ENCODE measurements at places on chromosomes 13 and 19.

- no peak for DNase-seq
Measured at GRCh38 chr13:109191413-109191812, 562.0 kb downstream of the MYO16 start.

- no peak for DNase-seq
Measured at GRCh38 chr13:78393286-78394142, 209.8 kb downstream of the POU4F1 start.

GRCh38 chr13:79445968-79446645, 34.8 kb upstream of the NDFIP2 start:
- DNase-seq = no peak

- DNase-seq = no peak
Measured at GRCh38 chr19:56266051-56266450, 6.5 kb upstream of the EDDM13 start.

DNA sequence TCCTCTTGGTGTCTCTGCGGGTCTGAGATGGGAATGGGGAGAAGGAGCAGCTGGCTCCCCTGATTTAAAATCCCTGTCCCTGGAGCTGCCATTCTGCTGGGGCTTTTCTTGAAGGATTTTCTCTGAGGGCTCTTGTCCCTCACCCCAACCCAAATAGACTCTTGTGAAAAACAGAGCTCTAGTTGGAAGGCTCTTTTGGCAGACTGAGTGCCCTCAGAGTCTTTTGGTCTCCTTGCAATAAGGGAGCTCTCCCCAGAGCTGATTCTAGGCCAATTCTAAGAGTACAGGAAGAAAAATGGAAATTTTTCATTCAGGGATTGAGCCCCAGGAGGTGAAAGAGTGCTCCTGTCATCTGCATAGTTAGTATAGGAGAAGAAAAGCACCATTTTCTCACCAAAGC, 238.3 kb downstream of the COG6 start:
- DNase-seq = no peak

GRCh38 chr13:50410921-50411746, 395.9 kb downstream of the KCNRG start:
- no peak for DNase-seq

DNA sequence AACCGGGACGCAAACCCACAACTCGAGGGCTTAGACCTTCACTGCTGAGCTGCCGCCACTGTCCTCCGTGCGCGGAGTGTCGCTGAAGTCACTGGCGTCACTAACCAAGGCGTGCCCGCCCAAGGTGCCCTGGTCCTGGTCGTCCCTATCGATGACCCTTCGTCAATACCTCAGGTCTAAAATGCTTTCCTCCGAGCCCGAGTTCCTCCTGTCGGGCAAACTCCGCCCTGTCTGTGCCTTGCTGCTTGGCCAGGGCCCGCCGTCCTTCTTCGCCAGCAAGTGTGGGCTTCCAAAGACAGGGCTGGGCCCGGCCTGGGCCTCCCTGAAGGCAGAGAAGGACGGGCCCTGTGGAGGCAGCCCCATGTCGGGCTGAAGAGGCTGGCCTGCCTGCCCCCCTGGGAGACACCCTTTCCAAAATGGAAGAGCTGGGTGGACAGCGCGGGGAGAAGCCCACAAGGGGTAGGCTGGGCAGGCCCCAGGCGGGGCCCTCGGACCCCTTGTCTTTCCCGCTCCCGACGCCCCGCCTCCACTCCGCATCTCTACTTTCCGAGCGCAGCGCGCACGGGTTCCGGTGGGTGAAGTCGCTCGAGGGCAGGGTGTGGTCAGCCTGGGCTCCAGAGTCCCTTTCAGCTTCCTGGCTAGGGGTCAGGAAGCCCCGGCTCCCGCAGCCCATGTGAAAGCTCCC, 13.4 kb downstream of the RB1 start:
- no peak for DNase-seq

DNA sequence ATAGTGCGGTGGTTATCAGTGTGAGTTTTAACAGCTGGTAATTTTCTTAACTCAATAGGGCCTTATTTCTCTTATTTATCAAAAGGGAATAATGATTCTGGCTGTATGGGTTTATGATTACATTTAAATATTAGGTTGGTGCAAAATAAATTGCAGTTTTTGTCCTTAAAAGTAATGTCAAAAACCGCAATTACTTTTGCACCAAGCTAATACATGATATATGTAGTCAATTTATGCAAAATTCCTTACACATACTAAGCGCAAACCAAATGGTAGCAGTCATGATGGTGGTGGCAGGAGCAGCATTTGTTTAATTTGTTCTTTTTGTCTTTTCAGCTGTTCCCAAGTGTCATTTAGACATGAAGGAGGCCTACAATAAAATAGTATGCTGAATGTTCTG, 1777.1 kb downstream of the OLFM4 start:
- no peak for DNase-seq

DNA sequence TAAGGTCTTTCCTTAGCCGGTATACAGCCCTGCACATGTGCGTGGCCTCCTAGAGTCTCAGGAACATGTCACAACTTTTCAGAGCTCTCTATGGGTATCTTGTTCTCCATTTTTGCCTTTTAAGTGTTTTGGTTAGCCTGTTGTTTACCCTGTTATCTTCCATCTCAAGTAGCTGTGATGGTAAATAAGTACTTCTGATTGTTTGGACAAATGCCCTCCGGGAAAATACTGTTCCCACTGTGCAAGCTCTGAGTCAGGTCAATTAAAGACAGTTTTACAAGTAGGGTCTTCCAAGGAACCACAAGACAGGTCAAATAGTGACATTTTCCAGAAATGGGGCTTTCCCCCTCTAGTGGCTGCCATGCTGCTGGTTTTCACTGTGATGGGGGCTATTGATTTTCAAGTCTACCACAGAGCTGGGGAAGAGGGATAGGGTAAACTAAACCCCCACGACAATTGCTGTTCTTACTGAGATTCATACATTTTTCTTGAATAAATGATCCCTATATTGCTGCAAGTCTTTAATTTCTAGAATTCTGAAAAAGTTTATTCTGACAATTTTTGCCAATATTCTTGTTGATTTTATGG, 109.5 kb downstream of the TM9SF2 start:
- no peak for DNase-seq

GRCh38 chr19:30419568-30420180, 47.5 kb downstream of the ZNF536 start:
- DNase-seq = no peak

DNA sequence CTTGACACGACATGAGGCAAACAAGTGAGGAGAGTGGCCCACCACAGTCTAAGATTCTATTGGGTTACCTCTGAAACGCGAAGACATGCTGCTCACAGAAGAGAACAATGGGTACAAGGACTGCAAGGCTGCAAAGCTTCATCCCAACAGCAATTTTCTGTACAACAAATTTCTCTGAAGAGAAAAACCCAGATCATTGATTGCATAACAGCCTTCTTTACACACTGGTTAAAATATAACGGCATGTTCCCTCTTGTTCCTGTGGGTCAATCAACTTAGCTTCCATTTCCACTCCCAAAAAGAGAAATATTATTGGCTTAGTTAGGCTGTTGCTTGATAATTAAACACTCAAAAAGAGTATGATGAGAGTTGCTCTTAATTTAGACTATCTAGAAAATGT, at the start of gene CPB2:
Gene CPB2, minus strand, starts transcription at position 166 of the 400 bp plus-strand sequence. Its CDS starts 24 bp downstream, at position 142.
- DNase-seq = no peak

DNA sequence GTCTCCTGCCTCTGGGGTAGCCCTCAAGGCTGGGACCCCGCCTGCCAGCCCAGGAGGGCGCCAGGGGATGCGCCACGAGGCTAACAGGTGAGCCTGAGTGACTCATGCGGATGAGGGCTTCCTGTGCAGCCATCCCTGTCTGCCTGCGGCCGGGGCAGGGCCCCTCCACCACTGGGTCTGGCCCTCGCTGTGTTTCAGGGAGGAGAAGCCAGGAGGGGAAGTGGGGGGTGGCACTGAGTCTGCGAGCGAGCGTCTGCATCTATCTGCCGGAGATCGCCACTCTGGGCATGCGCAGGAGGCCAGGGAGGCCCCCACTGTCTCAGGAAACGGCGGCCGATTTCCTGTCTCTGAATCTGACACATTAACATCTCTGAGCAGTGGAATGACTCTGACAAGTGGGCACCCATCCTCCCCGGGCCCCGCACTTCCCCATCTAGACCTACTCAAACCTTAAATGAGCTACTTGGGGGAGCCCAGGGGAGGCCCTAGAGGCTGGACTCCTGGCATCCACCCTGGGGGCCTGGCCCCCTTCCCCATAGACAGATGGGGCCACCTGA, 19.7 kb downstream of the RFX1 start:
- peak; percentile 99 for DNase-seq

GRCh38 chr19:28638445-28638844, 574.5 kb downstream of the UQCRFS1 start:
- no peak for DNase-seq

DNA sequence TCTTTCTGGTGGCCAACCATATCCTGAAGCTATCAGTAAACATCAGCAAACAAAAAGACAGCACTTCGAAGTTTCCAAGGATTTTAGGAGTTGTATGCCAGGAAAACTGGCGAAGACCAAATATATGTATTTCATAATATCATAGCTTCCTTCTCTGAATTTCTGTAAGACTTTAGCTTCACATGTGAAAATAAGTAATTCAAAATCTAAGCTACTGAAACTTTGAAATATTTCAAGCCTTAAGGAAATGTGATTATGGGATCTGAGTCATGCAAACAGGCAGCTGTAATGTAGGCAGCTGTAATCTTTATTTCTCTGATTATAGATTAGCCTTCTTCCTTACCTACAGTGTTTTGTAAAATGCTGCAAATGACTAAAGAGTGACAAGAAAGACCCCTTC, 70.7 kb upstream of the ANKRD10 start:
- no peak for DNase-seq

DNA sequence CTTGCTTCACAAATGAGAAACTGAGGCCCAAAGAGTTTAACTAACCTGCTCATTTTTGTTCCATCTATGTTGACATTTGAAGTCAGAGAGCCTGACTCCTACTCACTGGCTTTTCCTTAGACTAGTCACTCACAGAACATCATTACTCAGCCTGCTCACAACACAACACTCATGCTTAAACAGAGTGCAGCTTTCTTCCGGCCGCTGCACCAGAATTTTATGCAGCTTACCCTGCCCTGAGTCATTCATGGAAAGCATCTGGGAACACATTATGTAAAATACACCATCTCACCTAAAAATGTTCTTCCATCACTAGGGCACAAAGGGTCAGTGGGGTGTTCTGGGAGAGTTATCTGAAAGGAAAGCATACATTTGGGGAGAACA, 303.4 kb downstream of the SPRY2 start:
- DNase-seq = no peak

DNA sequence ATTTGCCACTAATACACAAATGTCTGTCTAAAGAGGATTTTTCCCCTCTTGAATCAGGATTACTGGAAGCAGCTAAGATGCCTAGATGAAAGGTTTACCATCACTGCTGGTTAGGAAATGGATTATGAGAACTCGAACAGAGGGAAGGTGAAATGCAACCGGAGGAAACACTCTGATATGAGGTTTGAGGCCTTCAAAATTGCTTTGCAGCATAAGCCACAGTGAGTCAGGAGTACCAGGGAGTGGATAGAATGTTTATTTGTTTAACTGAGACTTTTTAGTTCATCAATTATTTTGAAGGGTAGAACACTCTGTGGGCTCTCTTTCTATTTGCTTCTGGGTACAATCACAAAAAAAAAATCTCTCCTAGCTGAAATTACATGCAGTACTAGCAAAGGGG, 18.1 kb downstream of the CDADC1 start:
- no peak for DNase-seq

DNA sequence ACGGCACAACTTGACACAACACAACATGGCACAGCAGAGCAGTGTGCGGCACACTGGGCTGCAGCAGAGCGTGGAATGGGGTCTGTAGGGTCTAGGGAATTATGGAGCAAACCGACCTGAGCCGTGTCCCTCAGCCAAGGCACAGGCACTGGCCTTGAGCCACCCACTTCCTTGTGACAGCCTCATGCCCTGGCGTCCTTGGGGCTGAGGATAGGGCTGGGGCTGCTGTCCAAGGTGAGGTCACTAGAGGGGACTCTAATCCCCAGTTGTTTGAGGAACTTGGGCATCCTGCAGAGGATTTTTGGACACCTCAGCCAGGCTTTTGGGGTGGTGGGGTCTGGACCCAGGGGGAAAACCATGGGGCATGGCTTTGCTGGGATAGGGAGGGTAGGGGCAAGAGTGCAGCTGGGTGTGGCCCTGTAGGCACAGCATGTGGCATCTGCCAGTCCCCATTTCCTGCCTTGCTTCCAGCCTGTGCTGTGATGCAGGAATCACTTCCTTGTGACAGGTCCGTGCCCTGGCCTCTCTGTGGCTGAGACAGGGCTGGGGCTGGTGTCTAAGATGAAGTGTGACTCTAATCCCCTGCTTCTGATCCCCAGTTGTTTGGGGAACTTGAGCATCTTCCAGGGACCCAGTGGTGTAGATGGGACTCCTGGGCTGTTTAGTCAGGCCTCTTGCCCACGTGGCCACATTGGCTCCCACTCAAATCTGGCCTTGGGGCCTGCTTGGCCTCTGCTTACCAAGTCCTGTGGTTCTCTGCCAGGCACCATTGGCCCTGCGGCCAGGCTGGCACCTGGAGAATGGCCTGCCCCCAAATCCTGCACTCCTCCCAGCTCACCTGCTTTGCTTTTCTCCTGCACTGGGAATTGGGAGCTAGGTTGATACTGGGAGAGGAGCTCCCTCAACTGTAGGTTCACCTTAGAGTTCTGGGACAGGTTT, 78.5 kb downstream of the SCGB2B2 start:
- no peak for DNase-seq

DNA sequence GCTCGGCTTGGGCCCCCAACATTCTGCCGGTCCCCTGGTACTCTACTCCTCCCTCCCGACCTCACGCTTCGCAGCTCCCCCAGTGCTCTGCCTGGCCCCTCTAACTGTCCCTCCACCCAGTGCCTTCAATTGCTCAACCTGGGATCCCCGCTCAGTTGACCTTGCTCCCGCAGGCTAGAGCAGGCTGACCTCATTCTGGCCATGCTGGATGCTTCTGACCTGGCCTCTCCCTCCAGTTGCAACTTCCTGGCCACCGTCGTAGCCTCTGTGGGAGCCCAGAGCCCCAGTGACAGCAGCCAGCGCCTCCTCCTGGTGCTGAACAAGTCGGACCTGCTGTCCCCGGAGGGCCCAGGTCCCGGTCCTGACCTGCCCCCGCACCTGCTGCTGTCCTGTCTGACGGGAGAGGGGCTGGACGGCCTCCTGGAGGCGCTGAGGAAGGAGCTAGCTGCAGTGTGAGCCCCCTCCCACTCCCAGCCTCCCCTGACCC, 3.6 kb downstream of the GTPBP3 start:
- DNase-seq = no peak

- no peak for DNase-seq
Measured at GRCh38 chr19:20279516-20279915, 112.5 kb downstream of the ZNF486 start.

DNA sequence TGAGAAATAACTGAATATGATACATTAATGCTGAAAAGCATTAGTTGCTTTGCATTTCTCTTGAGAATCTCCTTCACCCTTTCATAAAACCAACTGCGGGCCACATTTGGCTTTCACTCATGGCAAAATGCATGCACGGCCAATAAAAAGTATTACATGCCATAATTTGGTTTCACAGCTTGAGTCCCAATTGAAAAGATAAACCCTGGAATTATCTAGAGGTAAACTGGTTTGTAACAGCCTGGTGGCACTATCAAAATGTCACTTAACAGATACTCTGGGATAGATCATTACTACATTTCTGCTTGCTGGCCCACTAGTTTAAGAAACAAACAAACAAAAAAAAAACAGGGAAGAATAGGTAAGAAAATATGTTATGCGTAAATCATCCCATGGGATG, 3.9 kb downstream of the OBI1 start:
- DNase-seq = no peak

Data from activated naive CD8-positive, alpha-beta T cell treated with anti-CD3 and anti-CD28 coated beads for 36 hours (primary cell).